Stimulated activated CD8-positive, alpha-beta memory T cell treated with anti-CD3 and anti-CD28 coated beads, Interleukin-15, amount 100 ng/mL, for 24 hours (primary cell): ENCODE measurements at places on chromosomes 3 and 15.

DNA sequence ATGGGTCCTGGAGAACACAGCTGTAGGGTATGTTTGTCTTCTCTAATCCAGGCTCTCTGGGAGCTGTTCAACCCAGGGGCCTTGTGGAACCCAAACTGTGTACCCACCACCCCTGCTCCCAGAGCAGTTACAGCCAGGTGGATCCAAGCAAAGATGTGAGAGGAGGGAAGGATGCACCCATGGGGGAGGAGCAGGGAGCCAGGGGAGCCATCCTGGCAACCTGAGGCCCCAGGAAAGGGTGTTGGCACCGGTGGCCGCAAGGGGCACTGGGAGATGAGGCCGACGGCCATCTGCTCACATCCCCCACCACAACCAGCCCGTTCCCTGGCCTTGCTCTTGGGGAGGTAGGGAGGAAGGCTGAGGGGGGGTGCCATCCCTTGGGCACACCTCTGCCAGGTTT is 43.2 kb downstream of the CMTM6 start:
- no peak for DNase-seq

- DNase-seq: no peak
Measured at GRCh38 chr3:169663951-169664820, 674 bp upstream of the MECOM start.

DNA sequence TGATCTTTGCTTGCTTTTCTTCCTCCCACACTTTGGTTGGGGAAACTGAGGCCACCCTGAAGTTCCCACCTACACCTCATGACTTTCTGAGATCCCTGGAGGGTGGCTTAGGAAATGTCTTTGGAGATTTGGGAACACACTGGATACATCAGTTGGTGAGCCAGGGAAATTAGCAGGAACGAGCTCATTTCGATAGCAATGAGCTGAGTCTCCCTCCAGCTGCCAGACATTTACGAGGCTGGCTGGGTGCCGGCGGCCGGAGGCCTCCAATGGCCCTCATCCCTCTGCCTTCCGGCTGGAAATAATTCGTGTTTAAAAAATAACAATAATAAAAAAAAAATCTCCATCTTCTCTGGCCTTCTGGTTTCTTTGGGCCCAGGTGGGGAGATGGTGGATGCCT is 38.8 kb downstream of the SMAD6 start:
- DNase-seq: no peak

DNA sequence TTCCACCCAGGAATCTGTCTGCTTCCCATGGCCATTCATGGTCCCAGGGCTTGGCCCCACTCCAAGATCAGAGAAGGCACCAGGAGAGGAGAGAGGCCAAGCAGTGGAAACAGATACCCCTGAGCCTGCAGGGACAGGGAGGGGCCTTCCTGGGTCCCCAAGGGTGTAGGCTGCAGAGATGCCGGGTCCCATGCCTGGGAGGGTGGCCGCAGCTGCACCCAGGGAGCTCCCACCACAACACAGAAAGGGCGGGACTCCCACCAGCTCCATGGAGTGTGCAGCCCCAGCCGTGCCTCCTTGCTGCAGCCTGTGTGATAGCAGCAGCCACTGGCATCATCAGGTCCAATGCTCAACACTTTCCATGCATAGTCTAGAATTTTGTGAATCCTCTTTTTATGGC is 331.5 kb downstream of the UACA start:
- DNase-seq: no peak
